ENCODE measurements at places on chromosomes 3 and 15.
A peak's percentile ranks its signal among the peaks of the same experiment; 100 is the strongest.

DNA sequence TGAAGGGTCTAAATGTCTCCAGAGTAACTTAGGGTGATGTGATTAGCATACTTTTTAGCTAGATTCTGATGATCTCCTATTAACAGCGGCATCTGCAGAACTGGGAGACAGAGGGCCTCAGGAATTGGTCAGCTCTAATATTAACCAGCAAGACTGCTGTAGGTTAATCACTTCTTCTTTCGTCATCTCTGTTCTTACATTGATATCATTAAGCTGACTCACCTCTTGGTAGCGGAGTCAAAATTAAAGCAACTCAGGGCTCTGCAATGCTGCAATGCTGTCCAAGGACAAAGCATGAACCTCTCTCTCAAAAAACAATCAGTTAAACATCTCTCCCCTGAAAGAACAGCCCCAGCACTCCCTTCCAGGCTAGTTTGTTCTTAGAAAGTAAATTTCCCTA is 57.5 kb upstream of the TRA2B start:
- DNase-seq, result no peak

DNA sequence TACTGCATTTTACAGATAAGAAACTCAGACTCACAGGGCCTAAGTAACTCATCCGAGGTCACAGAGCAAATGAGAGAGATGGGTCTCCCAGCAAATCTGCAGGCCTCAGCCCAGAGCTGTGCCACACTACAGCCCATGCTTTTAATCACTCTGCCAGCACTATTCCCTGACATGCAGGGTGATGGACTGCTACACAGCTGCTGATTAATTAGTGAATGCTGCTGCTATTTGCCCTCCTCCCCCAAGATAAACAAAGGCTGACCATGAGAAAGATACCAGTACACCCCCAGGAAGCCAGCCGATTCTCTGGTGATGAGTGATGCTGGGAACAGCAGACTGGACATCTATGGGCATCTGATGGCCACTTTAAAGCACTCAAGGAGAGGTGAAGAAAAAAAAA is 39.3 kb downstream of the RFTN1 start:
- DNase-seq, result no peak

DNA sequence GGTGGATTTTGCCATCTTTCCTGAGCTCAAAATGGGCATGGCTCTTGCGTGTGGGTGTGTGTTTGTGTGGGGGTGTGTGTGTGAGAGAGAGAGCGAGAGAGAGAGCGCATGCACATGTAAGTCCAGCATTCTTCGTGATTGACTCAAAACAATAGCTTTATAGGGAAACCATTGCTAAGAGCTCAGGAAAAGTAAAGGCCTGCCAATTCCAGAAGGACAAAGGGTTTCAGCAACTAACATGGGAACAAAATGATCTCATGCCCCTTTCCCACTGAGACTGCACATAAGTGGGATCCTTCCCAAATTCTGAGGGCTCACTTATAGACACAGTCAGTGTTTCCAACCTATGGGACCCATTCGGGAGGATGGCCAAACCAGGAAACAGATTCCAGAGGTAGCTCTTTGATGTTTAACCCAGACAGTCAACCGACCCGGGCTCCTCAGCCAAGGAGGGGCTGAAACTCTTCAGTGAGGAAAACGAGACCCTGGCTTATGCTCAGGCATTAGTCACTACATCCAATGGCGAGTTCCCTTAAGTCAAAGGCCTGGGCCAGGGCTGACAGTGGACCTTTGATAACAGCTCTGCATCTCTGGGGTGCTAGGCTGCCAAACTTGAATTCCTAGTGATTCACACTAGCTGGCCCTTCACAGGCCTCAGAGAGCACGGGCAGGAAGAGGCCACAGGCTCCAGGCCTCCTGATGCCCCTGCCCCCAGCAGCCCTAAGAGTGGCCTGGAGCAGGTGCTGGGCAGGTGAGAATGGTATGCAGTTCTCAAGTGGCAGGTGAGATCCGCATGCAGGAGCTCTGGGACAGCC is 305.0 kb upstream of the C2CD4B start:
- DNase-seq, result no peak

DNA sequence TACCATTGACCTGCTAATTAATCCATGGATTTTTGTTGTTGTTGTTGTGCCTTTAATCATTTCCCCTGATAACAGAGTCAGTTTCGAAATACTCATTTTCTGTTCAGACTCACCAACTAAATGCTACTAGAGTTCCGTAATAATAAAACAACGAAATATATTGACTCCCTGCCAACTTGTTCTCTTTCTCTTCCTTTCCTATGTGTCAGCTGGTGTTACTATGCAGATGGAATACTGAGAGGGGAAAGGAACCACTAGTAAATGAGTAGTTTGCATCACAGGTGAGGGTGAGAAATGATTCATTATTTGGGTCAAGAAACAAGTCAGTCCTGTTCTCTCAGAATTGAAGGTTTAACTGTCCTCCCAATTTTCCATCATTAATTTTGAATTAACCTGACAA is 1027.3 kb downstream of the TUSC7 start:
- peak; percentile 16 for DNase-seq

DNA sequence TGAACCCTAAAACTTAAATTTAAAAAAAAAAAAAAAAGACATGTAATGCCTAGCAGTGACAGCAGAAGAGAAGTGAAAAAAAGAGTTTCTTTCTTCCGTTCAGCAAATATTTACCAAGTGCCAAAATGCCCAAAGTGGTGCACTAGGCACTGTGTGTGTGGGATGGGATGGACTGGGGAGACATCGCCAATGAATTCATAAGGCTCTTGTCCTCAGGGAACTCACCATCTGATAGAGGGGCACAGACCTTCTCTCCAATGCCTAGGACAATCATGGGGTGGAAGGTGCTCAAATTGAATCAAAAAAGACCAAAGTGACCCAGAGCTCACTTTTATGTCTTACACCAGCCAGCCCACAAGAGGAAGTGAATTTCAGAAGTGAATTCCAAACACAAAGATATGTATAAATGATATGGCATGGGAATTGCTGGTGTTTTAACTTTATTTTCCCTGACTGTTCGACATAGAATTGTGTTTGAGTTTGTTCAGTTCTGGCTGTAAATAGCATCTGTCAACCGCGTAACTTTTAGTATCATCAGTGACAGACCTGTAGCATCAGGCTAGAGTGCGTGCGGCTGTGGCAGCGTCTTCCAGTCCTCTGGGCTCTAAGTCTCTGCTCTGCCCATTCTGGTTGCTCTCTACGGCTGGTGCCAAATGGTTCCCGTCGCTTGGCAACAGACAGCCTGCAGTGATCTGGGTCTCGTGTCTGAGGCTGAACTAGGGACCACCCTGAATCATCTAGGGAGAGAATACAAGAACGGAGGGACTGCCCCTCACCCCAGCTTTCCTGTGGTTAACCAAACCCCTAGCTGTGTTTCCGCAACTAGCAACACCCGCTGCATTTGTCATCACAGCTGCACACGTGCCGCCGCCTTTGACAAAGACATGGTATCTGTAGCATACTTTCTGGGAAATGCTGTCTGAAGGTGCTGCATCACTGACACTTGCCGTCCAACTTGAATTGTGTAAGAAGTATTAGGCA is 154.0 kb upstream of the THBS1 start:
- DNase-seq, result no peak

GRCh38 chr3:46114323-46114988 is 87.2 kb upstream of the XCR1 start:
- DNase-seq, result no peak

DNA sequence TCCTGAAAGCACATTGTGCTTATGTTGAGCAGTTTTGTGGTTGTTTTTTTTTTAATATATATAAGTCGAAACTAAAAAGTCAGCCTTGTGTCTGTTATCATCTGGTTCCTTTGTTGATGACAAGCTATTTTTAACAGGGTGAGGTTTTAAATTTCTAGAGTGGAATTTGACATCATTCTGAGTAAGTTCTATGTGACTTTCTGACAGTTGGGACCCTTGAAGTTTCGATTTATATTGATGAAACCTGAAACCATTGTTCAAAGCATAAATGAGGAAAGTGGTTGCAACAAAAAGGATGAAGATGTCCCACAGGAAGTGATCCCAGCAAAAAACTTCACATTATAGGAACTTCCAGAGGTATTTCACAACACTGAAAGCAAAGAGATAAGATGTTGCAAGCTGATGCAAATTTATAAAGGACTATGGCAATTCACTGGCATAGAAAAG is 94.0 kb downstream of the CYP19A1 start:
- no peak for DNase-seq

- DNase-seq, result no peak
Measured at GRCh38 chr15:74768771-74769342, 13.0 kb upstream of the CSK start.

- no peak for DNase-seq
Measured at GRCh38 chr15:94322141-94322540, 90.8 kb downstream of the MCTP2 start.

DNA sequence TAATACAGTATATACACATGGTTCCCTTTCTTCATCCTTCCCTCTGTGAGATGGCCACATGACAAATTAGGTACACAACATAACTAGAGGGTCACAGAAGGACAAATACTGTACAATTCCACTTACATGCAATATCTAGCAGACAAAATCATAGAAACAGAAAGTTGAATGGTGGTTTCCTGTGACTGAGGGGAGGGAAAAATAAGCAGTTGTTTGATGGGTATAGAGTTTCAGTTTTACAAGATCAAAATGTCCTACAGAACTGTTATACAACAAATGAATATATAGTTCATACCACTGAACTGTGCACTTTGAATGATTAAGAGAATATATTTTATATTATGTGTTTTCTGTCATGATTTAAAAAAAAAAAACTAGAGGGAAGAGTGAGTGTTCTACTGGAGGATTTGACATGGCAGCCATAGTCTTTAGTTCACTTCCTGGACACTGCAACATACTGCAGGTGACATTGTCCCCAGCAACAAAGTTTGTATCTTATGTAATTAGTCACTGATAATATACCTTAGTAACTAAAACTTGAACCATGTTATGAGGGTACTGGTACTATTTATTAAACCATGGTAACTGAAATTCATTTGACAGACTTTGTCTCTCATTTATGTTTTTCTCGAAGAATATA is 37.2 kb downstream of the CCDC54 start:
- DNase-seq, result no peak

DNA sequence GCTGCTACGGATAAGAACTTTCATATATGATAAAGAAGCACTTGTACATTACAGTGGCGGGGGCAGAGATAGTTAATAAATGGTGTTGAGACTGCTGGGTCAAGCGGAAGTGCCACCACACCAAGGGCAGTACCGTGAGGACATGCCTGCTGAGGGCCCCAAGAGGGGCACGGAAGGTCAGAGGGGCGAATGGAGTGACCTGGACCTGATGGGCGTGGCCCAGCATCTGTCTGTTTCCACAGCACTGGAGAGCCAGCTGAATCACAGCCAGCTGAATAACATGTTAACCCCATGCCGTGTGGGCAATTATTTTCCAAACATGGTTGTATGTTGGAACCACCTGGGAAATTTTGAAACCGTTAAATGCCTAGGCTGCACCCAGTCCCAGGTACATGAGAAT is 37.2 kb downstream of the ANKDD1A start:
- no peak for DNase-seq

DNA sequence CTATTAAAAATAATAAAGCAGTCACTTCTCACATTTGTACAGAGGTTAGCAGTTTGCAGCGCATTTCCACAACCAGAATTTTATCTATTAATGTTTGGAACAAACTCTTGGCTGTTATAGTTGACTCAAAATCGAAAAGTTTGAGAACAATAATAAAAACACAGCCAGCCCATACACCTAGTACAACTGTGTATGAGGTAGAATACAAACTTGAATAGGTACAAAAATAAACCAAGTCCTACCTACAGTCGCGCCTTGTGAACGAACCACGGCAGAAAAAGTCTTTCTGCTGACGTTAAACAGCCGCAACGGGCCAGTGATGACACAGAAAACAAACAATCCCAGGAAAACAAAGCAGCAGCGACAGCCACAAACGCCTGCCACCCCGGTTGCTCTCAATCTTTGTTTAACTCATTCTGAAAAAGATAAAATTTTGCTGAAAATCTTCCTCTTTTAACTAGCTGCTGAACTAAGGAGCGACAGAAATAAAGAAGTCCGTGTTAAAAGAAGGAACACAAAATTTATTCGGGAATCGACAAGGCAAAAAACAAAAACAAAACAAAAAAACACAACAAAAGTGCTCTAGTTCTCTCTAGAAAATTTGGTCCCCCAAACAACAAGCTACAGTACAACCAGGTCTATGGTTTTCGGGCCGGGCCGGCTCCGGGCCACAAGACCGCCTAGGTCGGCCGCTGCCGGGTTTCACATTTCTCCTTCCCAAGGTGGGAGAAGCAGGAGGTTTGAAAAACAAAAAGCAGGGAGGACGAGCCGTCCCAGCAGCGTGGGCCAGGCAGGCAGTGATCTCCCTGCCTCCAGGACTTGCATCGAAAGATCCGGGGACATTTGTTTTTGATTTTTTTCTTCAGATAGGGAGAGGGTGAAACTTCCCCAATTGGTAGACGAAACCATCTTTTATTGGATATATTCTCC is 2.9 kb downstream of the FOXL2 start:
- DNase-seq, result no peak

GRCh38 chr3:84905556-84905920 is 53.3 kb upstream of the CADM2 start:
- no peak for DNase-seq

DNA sequence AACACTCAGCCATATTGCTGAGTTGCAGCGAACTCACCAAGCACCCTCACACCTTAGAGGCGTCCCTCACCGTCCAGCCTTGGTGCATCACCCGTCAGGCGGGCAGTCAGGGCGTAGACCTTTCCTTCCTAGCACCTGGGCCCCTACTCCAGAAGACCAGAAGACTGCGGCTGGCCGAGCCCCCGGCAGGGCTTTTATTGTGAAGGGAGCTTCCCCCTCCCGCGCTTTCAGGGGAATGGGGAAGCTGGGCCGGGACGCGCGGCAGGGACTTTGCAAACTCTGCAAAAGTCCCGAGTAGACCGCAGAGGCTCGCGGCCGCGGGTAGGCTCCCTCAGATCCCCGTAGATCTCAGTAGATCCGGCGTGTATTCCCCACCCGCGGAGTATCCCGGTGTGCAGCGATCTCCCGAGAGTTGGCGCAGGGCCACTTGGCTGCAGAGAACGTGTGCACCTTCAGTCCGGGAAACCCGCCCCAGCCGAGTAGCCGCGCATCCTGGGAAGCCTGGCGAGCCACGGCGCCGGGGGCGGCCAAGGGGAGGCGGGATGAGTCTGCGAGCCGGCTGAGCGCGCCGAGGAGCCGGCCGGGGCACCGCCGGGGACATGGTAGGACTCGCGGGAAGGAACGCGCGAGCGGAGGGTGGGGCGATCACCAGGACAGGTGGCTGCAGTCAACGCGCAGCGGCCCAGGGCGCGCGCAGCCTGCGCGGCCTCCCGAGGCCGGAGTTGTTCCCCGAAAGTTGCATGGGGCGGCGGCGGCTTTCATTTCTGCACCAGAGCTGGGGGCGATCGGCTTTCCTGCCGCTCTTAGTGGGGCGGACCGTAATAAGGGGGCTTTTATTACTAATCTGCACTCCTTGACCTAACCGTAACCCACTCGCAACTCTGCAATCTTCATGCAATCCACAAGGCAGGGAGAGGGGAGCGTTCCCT is at the start of gene GASK1A:
Gene GASK1A, plus strand, starts transcription at position 268 of the 929 bp plus-strand sequence. Its CDS starts 332 bp downstream, at position 600.
- DNase-seq, result no peak

DNA sequence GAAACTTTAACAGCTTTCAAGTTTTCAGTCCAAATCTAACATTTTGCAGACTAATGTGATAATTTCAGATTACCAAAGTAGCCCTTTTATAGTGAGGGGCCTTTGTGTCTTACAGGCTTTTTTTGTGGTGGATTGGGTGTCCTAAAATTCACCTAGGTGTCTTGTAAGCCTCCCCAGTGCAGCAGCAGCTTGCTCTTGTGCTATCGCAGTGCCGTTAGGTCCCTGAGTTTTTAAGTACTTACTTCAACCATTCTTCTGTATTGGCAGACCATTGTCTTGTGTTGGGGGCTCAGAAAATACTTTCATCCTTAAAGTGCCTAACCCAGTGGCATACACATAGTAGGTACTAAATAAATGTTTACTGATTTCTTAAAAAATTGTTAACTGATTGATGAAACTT is 2.1 kb downstream of the PDE8A start:
- no peak for DNase-seq

Measured in epithelial cell of prostate (primary cell).